ENCODE measurements at places on chromosomes 13 and 19. TPM values are rescaled to one million over a fixed set of nuclear protein-coding genes. Genes with fewer than 3 reads are reported as not detected.

DNA sequence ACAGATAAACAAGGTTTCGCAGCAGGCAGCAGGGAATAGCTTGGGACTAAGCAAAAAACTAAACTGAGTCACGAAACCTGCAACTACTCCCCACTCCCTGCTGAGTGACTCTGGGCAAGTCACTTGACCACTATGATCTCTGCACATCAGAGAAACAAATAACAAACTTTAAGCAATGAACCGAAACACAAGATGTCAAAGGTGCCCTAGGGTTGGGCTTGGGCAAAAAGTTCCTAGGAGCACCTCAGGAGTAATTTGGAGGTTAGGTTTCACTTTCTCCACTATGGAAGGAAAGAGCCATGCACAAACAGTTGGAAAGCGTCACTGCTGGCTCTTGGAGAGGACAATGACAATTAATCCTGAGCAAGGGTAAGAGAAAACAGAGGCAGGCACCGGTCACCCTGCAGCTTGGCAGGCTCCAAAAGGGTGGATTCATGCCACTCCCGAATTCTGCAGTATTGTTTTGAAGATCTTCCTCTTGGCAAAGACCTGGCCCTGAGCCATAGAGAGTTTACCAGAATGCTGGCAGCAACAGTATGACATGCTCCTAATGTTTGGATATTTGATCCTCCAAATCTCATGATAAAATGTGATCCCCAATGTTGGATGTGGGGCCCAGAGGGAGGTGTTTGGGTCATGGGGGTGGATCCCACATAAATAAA is 60.3 kb downstream of the CRYL1 start:
- no peak for DNase-seq

DLEU7 gene
- total RNA-seq: 1.2 TPM

DNA sequence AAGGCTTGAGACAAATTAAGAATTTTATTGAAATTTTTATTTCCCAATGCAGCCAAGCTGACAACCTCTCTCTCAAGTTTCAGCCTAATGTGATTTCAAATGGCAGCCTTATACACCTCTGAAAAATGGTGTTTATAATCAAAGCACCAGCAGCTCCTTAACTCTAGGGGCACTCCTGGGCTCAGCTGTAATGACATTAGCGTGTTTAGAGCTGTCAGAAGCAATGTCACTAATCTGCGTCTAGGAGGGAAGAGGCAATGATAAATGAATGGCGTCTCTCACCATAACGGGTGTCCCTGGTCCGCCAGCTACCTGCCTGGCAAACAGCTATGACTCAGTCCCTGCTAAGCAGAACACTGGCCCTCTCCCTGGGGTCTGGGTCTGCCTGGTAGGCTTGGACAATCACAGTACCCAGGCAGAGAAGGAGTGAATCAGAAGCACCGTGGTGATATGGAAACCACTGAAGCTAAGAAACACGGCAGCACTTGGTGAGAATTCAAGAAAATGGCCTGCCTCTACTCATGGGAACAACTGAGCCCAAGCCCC is 131.8 kb upstream of the VSTM2B start:
- DNase-seq: no peak

DNA sequence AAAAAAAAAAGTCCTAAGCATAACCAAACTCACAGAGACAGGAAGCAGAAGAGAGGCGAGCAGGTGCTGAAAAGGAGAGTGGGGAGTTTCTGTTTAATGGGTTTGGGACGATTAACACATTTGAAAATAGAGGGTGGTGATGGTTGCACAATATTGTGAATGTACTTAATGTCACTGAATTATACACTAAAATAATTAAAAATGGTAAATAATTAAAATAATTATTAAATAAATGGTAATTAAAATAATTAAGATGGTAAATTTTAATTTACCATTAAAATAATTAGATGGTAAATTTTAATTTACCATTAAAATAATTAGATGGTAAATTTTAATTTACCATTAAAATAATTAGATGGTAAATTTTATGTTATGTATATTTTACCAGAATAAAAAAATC is 74.8 kb upstream of the XPO4 start:
- no peak for DNase-seq

DNA sequence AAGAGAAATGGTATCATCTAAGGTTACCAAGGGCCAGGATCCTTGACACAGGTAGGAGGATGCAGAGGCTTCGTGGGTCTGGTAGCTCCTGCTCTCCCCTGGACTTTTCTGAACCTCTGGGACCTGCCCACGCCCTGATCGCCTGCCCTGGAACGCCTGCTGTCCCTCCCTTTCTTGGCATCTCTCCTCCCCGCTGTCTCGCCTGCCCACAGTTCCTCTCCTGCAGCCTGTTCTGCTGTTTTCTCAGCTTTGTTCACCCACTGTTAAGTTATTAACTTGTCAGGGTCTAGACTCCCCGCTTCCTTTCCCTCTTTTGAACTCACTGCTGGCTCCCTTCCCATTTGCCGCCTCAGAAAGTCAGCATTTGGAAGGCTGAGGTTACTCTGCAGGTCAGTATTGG is 19.8 kb downstream of the SERP2 start:
- peak; percentile 63 for DNase-seq

SERP2 gene
- 3.6 TPM for total RNA-seq

CABP5 gene
- not detected for total RNA-seq

FCHO1 gene
- total RNA-seq: 6.2 TPM

GPR12 gene
- not detected for total RNA-seq

- no peak for DNase-seq
These were observed 66.3 kb downstream of the SPRY2 start for GRCh38 chr13:80274643-80275042.

- DNase-seq: no peak
These were observed 1729.5 kb upstream of the SPRY2 start for GRCh38 chr13:82070416-82070815.

DNA sequence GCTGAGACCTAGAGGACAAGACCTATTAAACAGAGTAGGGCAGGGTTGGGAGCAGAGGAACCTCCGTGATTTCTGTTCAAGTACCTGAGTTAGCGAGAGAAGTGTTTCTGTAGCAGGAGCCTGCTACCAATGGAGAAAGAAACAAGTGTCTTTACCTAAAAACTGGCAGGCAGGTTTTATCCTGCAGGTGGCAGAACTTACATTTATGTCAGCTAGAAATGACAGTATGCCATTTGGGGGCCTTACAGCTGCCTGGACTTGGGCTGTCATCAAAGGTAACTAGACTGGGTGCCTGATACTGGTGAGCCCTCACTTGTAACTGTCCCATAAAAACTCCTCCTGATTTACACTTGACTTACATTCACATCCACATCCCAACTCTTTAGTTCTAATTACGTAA is 185.3 kb upstream of the MIR17HG start:
- DNase-seq: no peak

TMEM255B gene
- 17.3 TPM for total RNA-seq

PPP2R1A gene
- 235 TPM for total RNA-seq

- no peak for DNase-seq
These were observed 359.4 kb downstream of the MZT1 start for GRCh38 chr13:72368031-72368430.

CA11 gene
- total RNA-seq: 2.4 TPM

SHC2 gene
- total RNA-seq: 9.5 TPM

- no peak for DNase-seq
These were observed 362.8 kb downstream of the RBM26 start for GRCh38 chr13:79043208-79043607.

DNA sequence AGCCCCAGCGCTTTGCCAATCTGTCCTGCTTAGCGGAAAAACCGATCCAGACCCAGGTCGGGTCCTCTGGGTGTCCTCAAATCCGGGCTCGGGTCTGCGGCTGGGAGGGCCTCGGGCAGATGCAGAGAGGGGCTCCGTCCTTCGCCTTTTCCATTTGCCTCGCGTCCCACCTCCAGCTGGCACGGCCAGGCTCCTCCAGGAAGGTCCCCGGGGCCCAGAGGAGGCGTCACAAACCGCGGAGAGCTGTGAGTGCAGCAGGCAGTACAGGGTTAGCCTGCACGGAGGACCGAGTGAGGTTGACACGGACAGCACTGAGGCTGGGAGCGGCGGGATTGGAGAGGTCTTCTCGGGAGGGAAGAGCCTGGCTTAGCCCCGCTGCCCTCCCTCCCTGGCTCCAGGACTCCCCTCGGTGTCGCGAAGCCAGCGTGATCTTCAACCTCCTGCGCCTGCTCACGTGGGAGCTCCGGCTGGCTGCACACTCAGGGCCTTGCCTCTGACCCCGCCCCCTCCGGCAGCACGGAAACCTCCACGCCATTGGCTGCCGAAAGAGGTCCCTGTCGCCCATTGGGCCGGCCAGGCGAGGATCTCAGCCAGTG is 2.8 kb upstream of the IFNL2 start:
- peak; percentile 38 for DNase-seq

DNA sequence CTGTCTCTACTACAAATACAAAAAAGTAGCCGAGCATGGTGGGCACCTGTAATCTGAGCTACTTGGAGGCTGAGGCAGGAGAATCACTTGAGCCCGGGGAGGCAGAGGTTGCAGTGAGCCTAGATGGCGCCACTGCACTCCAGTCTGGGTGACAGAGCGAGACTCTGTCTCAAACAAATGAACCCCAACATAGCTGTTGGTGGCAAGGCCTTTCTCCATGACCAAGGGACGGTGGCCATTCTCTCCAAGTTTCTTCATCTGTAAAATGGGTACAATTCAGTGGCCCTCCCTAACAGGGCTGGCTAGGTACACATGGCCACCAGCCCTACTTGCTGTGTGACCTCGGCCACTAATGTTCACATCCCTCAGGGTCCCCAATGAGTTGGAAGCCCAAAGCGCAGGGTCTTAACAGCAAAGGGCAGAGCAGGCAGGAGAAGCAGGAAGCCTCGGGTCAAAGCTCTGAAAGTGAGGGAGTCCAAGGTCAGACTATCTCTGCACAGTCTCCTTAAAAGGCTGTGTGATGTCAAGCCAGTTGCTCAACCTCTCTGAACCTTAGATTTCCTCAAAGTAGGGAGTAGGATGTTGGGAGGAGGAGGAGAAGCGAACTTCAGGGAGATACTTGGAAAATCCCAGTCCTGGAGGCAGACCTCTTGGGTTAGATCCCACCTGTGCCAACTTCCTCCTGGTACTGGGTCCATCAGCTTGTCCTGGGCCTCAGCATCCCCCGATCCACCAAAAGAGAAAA is 2.7 kb downstream of the JUND start:
- DNase-seq: peak; percentile 70

GRCh38 chr13:97077341-97077740 is 83.1 kb upstream of the OXGR1 start:
- DNase-seq: no peak

- DNase-seq: no peak
These were observed 29.2 kb downstream of the RHPN2 start for GRCh38 chr19:33035461-33035860.

CPB2 gene
- not detected for total RNA-seq

DNA sequence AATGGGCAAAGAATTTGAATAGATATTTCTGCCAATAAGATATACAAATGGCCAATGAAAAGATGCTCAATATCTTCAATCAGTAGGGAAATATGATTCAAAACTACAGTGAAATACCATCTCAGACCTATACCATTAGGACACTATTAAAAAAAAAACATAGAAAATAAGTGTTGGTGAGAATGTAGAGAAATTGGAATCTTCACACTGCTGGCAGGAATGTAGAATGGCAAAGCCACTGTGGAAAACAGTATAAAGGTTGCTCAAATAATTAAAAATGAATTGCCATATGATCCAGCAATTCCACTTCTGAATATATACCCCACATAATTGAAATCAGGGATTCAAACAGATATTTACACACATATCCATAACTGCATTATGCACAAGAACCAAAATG is 88.1 kb upstream of the STARD13 start:
- DNase-seq: no peak

FGF22 gene
- total RNA-seq: not detected

- no peak for DNase-seq
These were observed 383 bp downstream of the ZNF581 start for GRCh38 chr19:55643887-55644176.

GRCh38 chr13:98396071-98396710 is 180.7 kb downstream of the STK24 start:
- DNase-seq: no peak

DNA sequence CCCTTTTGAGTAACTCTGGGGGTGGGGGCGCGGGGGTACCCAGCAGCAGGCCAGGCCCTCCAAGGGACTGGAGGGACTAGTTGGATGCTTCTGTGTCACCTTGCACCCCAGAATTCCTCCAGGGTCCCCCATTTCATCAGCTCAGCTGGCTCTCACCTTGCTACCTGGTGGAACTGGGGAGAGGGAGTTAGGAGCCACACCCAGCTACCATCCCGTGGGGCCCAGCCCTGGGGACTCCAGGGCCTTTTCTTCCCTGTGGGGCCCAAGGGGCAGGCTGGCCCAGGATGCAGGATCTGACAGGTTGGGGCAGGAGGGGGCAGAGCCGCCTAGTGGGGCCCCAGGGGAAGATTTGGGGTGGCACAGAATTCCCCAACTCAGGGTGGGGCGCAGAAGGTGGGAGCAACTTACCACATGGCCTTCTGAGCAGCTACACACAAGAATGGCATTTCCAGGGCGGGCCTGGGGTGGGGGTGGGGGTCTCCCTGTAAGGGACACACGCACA is 32.8 kb upstream of the NANOS3 start:
- DNase-seq: no peak

PRR36 gene
- not detected for total RNA-seq

- DNase-seq: no peak
These were observed 149.3 kb downstream of the RGCC start for GRCh38 chr13:41606646-41607045.

- DNase-seq: no peak
These were observed 17.6 kb downstream of the EMP3 start for GRCh38 chr19:48342841-48343540.

DNA sequence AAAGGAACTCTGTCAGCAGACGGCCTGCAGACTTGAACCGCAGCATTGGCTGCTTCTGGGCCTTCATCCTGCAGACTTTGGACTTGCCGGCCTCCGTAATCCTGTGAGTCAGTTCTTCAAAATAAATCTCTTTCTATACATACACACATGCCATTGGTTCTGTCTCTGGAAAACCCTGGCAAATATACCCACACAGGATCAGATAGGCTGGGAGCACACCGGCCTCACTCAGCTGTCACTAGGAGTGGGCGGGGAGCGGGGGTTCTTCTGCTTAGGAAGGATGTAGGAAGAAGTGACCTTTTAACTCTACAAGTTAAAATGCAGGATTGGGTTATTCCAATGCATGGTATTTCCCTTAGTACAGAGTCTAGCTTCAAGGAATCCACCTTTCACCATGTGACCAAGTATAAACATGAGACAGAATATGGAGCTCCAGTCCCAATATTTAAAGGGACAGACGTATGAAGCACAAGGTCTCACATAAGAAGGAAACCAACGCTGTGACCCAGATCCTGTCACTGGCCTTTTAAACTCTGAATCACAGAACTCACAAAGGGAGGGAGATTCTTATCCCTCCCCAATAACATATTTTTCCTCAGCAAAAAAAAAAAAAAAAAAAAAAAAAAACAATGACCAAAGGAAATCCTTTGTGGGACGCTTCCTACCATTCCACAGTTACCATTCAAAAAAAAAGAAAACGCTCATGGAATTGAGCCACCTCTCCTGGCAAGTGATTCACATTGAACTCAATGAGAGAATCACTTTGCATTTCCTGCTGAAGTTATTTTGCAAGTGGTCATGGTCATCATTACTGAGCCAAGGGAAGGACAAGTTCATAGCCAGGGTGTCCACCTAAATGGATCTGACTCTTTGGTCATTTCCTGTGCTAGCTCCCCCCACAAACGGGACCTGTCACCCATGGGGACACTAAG is 352.9 kb downstream of the FOXO1 start:
- no peak for DNase-seq

Measured in Peyer's patch (tissue), 4 donors.